ENCODE measurements at places on chromosomes 5 and 9.
A peak's percentile ranks its signal among the peaks of the same experiment; 100 is the strongest.

- peak; percentile 77 for DNase-seq
These were observed 16.4 kb upstream of the UBTD2 start for GRCh38 chr5:172299916-172300439.

- peak; percentile 89 for DNase-seq
These were observed 147.1 kb downstream of the ZNF608 start for GRCh38 chr5:124599028-124599973.

- no peak for DNase-seq
These were observed 202.1 kb upstream of the SLC30A5 start for GRCh38 chr5:68891718-68892117.

- DNase-seq: no peak
These were observed 223.1 kb downstream of the GNA14 start for GRCh38 chr9:77424993-77425392.

GRCh38 chr5:87278590-87279100 lies 11.0 kb downstream of the RASA1 start:
- no peak for DNase-seq

GRCh38 chr9:16485160-16485559 lies 385.3 kb downstream of the BNC2 start:
- peak; percentile 82 for DNase-seq

DNA sequence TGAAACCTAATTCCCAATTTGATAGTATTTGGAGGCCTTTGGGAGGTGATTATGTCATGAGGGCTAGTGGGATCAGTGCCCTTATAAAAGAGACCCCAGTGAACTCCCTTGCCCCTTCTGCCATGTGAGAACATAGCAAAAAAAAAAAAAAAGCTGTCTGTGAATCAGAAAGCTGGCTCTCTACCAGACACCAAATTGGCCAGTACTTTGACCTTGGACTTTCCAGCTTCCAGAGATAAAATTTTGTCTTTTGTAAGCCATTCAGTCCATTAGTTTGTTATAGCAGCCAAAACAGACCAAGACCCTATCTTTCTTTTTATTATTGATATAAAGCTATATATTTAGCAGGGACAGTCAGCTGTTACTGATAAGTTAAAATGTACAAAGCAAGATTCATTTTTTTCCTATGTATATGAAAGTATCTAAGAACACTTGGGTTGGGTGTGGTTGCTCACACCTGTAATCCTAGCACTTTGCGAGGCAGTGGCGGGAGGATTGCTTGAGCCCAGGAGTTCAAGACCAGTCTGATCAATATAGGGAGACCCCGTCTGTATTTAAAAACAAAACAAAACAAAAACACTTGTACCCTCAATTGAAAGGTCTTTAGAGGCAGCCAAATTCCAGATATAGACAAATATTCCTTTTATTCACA lies 8.1 kb upstream of the C5orf24 start:
- DNase-seq: peak; percentile 62
